ENCODE measurements at places on chromosomes 4 and X.
A peak's percentile ranks its signal among the peaks of the same experiment; 100 is the strongest.

DNA sequence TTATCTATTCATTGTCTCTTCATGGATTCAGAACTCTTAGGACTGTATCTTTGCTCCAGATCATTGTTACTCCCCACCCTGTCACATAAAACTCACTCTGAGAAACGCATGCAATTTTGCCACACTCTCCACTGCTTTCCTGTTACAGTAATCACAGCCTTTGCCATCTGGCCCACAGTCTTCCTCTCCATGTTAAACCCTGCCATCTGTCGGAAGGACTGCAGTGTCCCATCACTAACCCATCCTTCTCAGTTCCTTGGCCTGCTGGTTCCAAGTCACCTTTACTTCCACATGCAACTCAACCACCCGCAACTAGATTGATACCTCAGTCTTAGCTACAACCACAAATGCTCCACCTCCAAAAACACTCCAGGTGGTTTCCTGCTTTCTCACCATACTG lies 308.7 kb upstream of the FAM241A start:
- no peak for DNase-seq

GRCh38 chr4:98653890-98654867 lies 4.2 kb downstream of the TSPAN5 start:
- DNase-seq = peak; percentile 97

- DNase-seq = no peak
These were observed 184.1 kb upstream of the LNX1 start for GRCh38 chr4:53775381-53775780.

DNA sequence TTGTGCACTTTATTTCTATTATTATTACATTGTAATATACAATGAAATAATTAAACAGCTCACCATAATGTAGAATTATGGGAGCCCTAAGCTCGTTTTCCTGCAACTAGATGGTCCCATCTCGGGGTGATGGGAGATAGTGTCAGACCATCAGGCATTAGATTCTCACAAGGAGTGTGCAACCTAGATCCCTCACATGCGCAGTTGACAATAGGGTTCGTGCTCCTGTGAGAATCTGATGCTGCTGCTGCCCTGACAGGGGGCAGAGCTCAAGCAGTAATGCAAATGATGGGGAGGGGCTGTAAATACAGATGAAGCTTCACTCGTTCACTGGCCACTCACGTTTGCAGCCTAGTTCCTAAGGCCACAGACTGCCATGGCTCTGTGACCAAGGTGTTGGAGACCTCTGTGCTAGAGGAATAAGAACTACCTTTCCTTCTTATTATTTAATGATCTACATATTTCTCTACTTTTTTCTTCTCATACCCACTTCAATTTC lies 492.9 kb upstream of the INTU start:
- DNase-seq = no peak

- DNase-seq = no peak
These were observed 60.0 kb downstream of the RRAGB start for GRCh38 chrX:55777596-55777995.

DNA sequence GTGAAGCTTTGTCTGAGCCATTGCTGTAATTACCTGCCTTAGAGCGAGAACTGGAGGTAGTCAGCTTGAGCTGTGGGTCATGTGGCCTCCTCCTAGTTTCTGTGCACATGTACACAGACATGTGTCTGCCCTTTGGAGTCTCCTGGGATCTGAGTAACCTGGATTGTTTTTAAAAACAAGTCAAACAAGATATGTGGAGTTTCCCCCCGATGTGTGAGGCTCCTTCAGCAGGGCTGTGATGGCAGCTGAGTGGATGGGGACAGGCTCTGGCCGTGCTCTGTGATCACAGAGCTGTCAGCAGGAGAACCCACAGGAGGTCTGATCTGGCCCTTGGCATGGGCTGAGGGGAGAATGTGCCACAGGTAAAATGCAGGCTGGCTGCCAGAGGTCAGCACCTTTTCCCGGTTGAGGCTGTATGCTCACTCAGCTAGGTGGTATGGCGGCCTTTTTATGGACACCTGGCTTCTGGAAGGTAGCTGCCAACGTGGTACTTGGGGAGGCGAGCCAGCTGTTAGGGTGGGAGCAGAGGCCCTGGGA lies 38.4 kb downstream of the NOP14 start:
- DNase-seq = no peak

DNA sequence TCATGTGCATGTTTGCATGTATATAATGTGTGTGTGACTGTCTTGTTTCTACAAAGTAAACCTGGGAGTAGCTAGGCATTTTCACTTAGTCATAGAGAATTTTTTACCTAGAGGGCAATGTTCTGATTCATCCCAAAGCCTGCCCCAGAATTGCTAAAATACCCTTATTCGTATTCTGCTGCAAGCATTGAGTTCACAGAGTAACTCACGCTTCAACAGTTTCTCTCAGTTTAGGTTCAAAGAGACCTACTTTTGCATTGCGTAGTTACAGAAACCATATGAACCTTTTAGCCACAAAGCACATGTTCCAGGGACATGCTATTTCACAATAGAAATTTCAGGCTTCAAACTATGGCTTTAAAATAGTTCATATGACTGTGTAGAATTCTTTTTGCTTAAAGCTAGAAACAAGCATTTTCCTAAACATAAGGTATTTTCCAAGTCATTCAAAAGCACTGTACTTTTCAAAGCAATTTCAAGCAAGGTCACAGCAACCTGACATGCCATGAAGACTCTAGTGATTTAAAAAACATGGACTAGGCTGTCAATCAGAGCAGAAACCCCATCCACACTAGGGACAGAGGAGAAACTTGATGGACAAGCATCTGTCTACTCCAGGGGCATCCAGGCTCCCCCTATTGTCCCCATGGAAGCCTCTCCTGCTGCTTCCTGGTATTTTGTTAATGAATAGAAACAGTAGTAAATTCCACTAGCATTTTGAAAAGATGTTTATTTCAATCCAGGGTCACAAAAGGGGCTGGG lies 81.5 kb upstream of the MAPK10 start:
- DNase-seq = peak; percentile 9

DNA sequence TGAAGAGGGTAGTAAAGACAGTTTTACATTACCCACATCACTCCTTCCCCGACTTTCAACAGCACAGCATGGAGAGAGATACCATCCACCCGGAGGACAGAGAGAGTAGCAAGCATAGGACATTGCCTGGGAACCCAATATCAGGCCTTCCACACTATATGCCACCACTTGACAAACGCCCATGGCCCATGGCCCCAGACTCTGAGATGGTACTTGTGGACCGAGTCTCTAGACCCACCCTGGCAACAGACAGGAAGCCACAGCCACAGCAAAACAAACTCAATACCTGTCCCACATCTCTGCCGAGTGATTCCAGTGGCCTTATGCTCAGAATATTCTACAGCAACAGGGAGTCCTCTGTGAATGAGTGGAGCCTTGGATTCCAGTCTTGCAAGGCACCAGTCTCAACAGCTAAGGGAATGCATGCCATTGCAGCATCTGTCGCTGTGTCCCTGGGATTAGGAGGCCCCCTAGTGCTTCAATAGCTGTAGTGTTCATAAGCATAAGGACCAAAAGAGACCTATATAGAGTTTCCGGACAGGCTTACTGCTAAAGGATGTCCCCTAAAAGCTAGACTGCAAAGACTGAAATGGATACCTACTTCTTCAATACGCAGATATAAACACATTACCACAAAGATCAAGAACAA lies 14.7 kb upstream of the CT55 start:
- DNase-seq = peak; percentile 7

DNA sequence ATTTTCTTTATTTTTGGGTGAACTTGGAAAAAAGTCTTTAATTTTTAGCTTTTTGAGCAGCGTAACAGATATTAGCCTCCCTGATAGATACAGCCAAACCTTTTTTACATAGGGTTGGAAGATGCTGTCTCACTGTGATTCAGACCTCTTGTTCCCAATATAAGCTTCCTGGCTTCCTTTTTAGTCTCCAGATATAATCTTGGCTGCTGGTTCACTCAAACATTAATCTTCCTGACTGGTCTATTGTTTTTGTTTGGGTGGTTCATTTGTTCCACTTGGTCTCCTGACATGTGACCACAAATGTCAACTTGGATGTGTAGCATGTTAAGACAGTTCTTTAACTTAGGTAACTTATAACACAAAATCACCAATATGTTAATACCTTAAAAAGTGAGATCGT lies 23.0 kb downstream of the RPA4 start:
- no peak for DNase-seq

DNA sequence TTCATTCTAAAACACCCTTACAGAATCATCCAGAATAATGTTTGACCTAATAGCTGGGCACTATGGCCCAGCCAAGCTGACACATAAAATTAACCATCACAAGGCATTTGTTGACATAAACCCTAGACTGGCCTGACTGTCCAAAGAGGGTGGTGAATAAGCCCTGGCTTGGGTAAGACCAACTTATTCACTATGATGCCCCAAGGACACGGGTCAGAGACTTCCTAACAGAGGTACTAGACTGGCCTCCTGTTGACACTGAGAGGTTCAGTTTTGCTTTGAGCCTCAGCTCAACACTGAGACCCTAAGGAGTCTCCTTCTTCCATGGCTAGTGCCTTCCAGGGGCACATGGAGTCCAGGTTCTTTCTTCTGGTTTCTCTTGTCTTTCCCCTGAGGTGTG lies 21.3 kb downstream of the FGF2 start:
- no peak for DNase-seq

GRCh38 chr4:148445860-148446330 lies 3.7 kb upstream of the NR3C2 start:
- DNase-seq = no peak

DNA sequence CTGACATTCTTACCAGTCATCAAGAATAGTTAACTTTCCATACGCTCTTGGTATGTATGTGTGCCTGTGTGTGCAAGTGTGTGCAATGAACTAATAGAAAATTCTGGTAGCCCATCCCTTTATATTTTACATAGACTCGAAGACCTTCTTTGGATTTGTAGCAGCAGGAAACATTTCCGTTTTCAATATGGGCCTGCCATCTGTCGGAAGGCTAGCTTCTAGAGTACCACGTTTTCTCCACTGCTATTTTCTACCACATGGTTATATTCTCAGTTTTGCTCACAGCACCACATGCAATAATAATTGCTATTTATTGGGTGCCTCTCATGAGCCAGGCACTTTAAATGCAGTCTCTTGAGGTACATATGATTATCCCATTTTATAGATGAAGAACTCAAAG lies 47.9 kb upstream of the PTCHD1 start:
- DNase-seq = no peak

DNA sequence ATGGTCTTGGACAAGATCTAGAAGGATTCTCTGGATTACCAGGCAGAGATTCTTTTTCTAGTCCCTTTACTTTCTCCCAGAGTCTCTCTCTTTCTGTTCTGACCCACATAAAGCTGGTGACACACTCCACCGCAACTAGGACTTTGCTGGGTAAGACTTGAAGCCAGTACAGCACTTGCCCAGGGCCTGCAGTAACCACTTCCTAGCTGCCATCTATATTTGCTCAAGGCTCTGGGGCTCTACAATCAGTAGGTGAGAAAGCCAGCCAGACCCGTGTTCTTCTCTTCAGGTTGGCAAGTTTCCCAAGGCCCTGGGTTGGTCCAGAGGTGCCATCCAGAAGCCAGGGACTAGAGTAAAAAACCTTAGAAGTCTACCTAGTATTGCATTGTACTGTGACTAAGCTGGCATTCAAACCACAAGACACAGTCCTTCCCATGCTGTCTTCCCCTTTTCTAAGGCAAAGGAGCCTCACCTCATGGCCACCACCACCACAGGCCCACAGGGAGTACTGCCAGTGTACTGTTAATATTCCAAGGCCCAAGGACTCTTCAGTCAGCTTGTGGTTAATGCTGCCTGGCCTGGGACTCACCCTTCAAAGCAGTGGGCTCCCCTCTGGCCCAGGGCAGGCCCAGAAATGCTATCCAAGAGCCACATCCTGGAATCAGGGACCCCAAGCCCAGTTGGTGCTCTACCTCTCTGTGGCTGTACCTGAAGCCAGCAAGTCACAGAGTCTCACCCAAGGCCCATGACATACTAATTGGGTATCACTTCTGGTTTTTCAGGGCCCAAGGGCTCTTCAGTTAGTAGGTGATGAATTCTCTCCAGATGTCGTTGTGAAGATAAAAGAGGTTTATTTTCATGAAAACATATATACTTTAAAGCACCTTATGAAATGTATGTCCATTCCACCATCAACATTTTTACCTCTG lies 54.7 kb downstream of the CD38 start:
- DNase-seq = no peak

DNA sequence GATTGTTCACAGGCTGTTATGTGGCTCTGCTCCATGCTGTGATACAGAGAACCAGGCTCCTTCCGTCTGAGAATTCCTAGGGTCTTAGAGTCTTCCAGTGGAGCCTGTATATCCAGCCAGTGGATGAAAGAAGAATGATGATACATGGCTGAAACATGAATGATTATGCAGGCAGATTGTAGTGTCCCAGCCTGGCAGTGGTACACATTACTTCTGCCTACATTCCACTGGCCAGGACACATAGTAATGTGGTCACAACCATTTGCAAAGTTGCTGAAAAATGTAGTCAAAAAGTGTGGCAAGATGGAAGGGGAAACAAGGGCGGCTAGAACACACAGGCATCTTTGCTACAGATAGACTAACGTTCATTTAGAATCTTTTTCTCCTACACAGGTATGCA lies 4.5 kb upstream of the GBA3 start:
- no peak for DNase-seq

DNA sequence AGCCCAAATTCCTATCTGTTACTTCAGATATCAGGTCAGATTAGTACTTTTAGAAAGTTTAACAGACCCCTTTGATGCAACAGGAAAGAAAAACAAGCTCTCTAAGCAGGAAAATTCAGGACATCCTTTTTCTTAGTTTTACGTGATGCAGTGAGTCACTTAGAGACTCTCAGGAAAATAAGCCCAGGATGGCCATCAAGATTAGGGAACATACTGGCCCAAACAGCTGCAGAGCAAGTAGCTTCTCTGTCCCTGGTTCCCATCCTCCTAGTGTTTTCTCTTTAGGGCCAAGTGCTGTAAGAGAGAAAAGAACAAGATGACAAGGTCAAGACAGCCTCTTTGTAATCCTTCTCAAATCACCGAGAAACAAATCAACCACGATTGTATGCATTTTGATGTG lies 219.1 kb downstream of the ZNF674 start:
- peak; percentile 0 for DNase-seq

DNA sequence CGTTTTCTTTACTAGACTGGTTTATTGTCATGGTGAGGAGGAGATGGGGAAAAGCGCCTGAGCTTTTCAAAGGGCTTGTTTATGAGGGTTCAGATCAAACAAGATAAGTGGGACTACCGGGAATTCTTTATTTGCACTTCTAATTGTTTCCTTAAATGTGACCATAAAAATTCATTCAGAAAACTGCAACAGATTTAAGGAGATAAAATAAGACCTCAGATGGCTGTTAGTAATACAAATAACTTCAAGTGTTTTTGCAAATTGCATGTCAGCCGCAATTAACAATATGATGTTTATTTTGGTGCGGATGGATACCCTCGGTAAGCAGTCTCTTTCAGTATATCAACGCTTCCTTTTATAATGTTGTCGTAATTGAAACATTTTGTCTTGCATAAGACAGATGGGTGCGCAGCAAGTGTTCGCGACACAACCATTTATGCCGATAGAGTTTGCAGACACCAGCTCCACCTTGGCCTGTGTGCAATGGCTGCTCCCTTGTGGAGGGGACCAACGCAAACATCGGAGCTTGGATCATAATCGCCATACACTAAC lies 151.0 kb downstream of the C4orf33 start:
- DNase-seq = no peak

GRCh38 chrX:16587836-16588235 lies 62.1 kb upstream of the S100G start:
- no peak for DNase-seq

GRCh38 chrX:118727686-118728339 lies 407 bp downstream of the IL13RA1 start:
- peak; percentile 37 for DNase-seq
